HT-29 (cell line): ENCODE measurements at places on chromosomes 1 and 21.

GRCh38 chr1:54220004-54220811 is 20.2 kb downstream of the MRPL37 start:
- no peak for DNase-seq

GRCh38 chr1:200354243-200354642 is 55.6 kb downstream of the ZNF281 start:
- no peak for DNase-seq

DNA sequence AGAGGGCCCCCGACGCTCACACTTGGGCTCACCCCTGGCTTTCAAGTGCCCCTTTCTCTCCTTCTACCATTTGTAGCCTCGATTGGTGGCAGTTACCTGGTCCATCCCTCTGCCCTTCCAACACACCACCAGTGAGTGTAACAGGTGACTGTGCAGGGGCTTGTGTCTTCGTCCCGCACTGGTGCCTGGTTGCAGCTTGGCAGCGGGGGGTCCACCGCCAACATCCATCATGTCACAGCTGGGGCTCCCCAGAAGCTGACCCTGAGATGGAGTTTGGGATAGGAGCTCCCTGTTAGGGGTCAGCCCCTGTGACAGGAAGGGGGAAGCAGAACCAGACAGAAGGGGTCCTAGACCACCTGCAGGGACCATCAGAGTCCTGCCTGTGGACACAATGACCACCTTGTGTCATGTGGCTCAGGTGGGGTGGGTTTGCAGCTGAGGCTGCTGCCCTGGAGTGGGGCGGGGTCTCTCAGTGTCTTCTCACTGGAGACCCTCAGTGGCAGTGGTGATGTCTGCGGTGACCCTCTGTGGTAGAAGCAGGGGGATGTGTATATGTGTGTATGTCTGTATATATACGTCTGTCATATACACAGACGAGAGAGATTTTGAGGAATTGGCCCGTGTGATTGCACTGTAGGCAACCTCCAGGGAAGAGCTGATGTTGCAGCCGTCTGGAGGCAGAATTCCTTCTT is 3.6 kb upstream of the CALML6 start:
- no peak for DNase-seq

GRCh38 chr1:66336641-66336990 is 197.3 kb upstream of the SGIP1 start:
- no peak for DNase-seq

DNA sequence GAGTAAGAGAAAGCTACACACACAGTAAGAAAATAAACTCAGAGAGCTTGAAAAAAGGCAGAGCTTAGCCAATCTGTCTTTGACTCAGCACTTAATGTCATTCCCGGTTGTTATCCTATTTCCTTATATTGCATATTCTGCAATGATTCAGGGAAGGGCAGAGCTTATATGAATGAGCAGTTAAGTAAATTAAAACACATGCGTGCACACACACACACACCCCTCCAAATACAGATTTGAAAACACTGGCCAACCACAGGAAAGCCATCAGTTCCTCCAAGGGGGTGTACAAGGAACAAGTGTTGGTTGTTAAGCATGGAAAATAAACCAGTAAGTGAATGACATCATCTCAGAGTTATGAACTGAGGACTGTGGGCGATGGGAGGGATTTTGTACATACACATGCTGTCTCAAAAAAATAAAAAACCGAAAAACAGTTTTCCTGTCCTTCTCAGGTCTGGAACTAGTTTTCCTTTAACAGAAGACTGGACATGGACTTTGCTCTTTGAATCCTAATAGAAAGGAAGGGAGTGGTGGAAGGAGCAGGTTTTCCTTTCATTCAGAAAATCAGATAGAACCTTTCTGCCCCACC is 1.0 kb downstream of the IQGAP3 start:
- DNase-seq = peak; percentile 68

- DNase-seq = peak; percentile 70
Observed at GRCh38 chr1:156119503-156120209, 5.1 kb downstream of the LMNA start.

GRCh38 chr1:85339656-85340399 is 63.4 kb upstream of the BCL10 start:
- DNase-seq = no peak

- DNase-seq = no peak
Observed at GRCh38 chr1:31082385-31082784, 16.9 kb upstream of the PUM1 start.

GRCh38 chr1:92623187-92623778 is 136.6 kb upstream of the GFI1 start:
- peak; percentile 38 for DNase-seq

DNA sequence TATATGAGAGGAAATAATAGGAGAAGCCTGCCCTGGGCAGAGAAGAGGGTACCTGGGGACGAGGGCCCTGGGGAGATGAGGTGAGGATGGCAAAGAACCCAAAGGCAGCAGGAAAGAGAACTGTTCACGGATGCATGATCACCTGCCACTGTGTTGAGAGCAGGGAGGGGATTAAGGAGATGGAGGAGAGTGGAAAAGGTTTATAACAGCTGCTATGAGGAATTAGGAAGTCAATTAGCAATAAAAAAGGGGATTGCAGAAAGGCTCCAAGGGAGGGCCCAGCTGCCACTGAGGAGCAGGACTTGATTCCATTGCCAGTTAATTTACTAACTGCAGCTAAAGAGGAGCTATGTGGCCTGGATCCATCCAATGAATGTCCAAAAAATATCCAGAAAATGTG is 61.1 kb downstream of the GFI1 start:
- no peak for DNase-seq

GRCh38 chr1:107496002-107496401 is 355.2 kb downstream of the NTNG1 start:
- DNase-seq = no peak

DNA sequence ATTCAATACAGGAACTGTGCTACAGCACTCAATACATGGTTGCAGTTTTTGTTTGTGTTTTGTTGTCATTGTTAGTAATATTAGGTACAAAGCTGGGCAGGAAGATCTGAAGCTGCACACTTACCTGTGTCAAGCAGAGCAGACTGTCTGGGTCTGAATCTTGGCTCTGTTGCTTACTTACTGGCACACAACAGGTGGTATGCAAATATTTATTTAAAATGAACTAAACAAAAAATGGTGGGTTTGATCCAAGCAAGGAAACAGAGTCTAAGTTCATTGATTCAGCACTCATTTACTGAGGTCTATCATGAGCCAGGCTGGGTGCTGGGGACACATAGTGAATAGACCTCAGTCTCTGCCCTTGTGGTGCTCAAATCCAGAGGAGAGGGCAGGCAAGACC is 230.4 kb downstream of the OMA1 start:
- DNase-seq = no peak

GRCh38 chr1:64039390-64039926 is 164.0 kb upstream of the UBE2U start:
- peak; percentile 89 for DNase-seq

GRCh38 chr1:214463596-214463995 is 87.8 kb downstream of the PTPN14 start:
- no peak for DNase-seq

DNA sequence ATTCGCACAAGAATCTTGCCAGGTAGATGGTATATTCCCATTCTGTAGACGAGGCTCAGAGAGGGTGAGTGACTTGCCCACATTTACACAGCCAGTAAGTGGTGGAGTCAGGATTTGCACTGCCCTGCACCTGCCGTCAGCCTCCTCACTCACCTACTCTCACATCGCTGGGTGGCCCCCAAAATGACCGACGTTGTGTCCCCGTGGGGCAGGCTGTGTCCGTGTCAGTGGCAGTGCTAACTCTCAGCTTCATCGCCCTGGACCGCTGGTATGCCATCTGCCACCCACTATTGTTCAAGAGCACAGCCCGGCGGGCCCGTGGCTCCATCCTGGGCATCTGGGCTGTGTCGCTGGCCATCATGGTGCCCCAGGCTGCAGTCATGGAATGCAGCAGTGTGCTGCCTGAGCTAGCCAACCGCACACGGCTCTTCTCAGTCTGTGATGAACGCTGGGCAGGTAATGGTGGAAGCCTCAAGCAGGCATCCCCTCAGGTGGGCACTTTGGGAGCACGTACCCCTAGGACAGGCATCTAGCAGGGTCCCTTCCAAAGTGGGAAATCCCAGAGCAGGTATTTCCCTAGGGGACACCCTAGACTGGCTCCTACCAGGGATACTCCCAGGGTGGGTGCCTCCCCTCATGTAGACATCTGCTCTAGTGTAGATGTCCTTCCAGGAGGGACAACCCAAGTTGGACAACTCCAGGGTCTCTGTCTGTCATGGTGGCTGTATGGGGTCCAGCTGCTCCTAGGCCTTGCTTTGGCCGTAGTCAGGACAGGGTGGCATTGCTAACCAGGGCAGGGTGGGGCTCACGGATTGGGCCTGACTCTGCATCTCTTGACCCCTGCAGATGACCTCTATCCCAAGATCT is 3.4 kb downstream of the HCRTR1 start:
- no peak for DNase-seq

- DNase-seq = no peak
Observed at GRCh38 chr1:80248886-80249285, 1242.4 kb upstream of the ADGRL4 start.

DNA sequence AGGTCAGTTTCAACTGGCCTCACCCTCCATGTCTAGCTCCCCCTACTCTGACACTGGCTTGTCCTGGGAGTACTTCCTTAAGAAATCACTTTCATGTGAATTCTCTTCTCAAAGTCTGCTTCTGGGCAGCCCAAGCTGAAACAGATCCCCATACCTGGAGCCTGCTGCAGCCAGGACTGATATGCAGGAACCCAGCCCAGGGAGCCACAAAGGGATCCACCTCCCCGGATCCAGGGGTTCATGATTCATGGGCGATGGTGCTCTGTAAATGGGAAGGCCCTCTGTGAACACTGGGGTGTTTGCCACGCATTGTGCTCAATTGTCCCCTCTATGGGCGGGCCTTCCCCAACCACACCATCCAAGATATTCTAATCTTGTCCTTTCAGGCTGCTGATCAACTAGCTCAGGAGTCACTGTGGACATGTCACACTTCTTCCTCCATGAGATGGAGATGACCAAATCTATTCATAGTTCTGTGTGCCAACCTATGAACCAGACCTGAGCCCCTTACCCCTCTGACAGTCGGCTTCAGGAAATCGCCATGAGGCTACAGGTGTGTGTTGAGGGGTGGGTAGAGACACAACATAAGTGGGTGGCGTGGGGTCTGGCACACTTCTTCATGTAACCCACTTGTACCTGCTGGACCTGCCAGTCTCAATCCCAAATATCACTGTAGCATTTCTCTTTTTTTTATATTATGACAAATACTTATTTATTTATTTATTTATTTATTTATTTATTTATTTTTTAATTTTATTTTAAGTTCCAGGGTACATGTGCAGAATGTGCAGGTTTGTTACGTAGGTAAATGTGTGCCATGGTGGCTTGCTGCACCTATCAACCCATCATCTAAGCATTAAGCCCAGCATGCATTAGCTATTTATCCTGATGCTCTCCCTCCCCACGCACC is 41.8 kb downstream of the RUNX3 start:
- no peak for DNase-seq

GRCh38 chr1:54275349-54275748 is 75.4 kb downstream of the MRPL37 start:
- DNase-seq = no peak

GRCh38 chr1:202540014-202540413 is 170.2 kb downstream of the SYT2 start:
- no peak for DNase-seq

- DNase-seq = peak; percentile 40
Observed at GRCh38 chr21:29376556-29376955, 77.8 kb downstream of the BACH1 start.

DNA sequence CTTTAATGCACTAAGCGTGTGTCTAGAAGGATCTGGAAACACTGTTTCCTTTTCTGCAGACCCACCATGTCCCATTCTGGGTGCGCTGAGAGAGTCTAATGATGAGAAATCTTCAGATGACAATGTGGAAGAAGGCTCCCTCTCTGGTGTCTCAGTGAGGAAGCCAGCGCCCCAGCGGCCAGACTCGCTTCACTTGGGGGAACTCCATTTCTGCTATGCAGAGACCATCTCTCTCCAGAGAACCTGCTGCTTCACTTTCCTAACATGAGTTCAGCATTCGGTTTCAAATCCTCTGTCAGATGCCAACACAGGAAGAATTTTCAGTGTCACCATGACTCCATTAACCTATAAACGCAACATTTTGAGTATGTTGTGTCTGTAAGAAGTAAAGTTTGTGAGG is 121.8 kb downstream of the SYF2 start:
- no peak for DNase-seq

DNA sequence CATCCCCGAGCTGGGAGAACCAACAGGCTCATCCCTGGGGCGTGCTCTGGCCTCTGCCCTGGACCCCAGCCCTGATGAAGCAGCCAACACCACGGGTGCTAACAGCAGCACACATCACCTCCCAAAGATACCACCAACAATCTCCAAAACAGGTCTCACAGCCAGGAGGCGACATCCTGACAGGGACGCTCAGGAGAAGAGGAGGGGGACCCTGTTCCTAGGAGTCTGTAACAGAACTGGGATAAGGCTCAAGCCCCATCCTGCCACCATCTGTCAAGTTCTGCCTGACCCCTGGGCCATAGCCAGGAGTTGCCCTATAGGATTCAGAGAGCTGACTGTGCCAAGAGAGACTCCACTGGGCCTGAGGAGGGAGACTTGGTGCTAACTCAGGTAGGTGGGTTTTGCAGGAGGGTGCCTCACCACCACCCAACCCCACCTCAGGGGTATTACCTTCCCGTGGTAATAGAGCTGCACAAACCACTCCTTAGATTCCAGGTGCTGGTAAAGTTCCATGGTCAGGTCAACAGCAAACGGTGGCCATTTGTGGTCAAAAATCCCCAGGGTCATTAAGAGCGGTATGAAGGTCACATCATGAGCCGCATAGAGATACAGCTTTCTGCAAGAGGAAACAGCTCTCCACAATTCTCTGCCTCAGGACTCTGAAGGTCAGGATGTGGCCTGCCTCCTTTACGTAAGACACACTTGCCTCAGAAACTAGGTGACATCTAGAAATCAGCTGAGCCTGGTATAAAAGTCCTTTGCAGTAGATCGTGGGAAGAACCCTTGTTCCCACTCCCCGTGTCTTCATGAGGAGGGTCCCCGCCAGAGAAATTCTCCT is 22.3 kb downstream of the ACP6 start:
- DNase-seq = no peak

GRCh38 chr1:81443288-81443687 is 357.4 kb upstream of the ADGRL2 start:
- no peak for DNase-seq

DNA sequence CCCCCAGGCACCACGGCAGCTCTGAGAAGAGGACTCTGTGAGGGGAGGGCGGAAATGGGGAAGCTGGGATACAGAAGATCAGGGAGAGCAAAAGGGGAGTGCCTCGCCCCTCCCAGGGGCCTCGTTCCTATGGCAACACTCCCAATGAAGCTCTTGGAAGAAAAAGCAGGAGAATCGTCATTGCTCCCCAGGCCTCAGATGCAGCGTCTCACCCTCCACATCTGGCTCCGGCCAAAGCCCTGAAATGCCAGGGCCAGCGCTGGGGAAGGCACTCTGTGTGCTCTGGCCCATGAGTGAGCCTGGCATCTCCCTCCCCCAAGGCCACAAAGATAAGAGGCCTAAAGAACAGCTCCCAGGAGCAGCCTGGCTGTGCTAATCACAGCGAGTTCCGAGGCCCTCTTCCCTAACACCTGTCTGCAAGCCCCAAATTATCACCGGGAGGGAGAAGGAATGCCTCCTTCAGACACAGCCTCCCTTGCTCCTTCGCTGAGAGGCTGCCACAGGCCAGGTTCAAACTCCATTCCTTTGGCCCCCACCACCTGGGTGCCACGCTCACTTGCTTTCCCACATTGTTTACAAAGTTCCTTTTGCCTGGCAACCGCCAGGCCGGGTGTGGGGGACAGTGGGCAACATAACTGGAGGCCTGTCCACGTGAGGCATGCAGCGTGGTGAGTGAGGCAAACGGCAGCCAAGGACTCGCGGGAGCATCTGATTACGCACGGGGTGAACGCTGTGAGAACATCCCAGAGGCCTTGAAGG is 27.8 kb downstream of the ECE1 start:
- DNase-seq = peak; percentile 69
